ENCODE measurements at places on chromosomes 5 and 9. TPM values are rescaled to one million over a fixed set of nuclear protein-coding genes. Genes with fewer than 3 reads are reported as not detected.

- DNase-seq: no peak
Measured at GRCh38 chr9:83526211-83526610, 12.0 kb downstream of the FRMD3 start.

DNA sequence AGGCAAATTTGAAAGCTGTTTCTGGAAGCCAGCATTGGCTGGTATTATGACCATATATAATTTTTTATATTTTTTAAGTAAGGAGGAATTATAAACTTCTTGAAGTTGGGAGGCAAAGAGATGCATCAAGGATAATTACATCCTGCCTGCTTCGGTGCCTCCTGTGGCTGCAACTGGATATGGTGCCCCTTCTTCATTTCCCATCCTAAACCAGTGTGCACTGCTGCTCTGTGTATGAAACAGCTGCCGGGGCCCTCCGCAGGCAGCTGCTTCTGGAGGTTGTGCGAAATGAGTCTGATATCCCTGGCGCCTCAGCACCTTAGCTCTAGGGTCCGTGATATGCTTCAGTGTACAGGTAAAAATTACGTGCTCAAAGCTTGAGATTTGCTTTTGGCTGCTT is 304.2 kb downstream of the ENC1 start:
- DNase-seq: no peak

GRCh38 chr5:40828021-40828631 is 6.9 kb downstream of the RPL37 start:
- DNase-seq: no peak

- DNase-seq: no peak
Measured at GRCh38 chr5:160210606-160211005, 18.7 kb upstream of the FABP6 start.

- DNase-seq: no peak
Measured at GRCh38 chr5:120803282-120803681, 339.2 kb downstream of the PRR16 start.

- DNase-seq: no peak
Measured at GRCh38 chr5:78805474-78806124, 157.0 kb upstream of the LHFPL2 start.

DNA sequence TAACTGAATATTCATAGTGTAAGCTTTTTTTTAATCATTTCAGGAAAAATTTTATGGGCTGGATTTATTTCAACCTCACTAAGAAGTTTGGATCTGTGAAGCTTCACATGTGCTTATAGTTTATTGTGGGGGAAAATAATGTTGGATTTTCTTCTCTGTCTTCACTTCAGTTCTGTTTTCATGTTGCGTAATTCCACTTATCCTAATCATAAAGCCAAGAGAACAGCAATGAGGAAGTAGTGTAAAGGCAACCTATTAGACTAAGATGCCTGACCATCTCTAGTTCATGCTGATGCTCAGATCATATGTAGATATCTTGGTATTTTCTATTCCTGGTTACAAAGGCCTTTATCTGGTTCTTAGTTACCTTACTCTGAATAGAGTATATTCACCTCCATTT is 50.0 kb downstream of the CD180 start:
- no peak for DNase-seq

ANXA2R gene
- 0.77 TPM for total RNA-seq

PCDHA1 gene
- not detected for total RNA-seq

ARL14EPL gene
- not detected for total RNA-seq

PCDHA4 gene
- 9.5 TPM for total RNA-seq

ZFP2 gene
- total RNA-seq: 1.1 TPM

All from astrocyte (in vitro differentiated cells and primary cell).